ENCODE measurements at places on chromosomes 7 and 10.
A peak's percentile ranks its signal among the peaks of the same experiment; 100 is the strongest.

DNA sequence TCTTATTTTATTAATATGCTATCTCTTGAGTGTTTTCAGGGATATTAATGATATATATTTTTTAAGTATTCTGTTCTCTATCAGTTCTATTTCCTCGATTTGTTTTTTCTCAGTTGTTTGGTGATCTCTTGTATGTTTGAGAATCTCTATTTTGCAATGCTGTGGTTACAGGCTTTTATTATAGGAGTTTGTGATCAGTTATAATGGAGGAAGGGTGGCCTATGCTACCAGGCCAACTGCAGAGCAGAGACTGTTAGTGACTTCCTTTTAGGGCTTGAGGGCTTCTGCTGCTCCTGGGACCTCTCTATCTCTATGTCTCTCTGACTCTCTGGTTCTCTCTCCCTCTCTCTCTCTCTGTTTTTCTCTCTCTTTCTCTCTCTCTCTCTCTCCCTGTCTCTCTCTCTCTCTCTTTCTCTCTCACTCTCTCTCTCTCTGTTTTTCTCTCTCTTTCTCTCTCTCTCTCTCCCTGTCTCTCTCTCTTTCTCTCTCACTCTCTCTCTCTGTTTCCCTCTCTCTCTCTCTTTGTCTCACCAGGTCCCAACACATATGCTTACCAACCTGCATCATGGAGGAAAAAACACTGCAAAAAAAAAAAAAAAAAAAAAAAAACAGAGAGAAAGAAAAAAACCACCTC lies 69.4 kb upstream of the CAV2 start:
- DNase-seq, result no peak

GRCh38 chr7:80533287-80533686 lies 21.4 kb upstream of the GNAT3 start:
- no peak for DNase-seq

- no peak for DNase-seq
These were observed 38.1 kb upstream of the CPN1 start for GRCh38 chr10:100119726-100120125.

- no peak for DNase-seq
These were observed 178.0 kb downstream of the JAZF1 start for GRCh38 chr7:28002638-28003037.

- DNase-seq, result no peak
These were observed 529.5 kb upstream of the SEMA3D start for GRCh38 chr7:85716353-85716752.

DNA sequence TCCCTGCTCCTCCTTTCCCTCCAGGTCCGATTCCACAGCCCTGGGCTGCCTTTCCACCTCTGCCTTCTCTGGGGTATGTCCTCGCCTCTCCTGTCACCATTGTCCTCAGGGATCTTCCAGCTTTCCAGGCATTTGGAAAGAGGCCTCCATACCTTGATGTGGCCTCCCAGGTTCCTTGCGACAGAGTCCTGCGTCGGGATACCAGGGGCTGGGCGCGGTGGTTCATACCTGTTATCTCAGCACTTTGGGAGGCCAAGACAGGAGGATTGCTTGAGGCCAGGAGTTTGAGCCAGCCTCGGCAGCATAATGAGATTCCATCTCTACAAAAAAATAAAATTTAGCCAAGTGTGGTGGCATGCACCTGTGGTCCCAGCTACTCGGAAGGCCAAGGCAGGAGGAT lies 171.1 kb downstream of the CUX1 start:
- DNase-seq, result no peak

DNA sequence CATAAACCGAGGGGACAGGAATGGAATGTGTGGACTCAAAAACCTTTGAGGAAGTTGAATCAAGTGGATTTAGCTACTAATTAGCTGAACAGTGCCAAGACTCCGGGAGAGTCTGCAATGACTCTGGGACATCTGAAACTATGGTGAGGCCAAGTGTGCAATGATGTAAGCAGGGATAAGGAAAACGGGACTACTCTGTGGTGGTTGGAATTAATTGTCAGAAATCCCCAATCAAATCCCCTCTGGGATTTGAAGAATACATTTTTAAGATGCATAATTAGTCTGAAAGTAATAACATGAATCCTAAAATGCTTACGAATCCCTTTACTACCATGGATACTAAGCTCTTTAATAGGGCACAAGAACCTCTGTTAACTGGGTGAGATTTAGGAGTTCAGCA lies 602.8 kb downstream of the NRG3 start:
- no peak for DNase-seq

DNA sequence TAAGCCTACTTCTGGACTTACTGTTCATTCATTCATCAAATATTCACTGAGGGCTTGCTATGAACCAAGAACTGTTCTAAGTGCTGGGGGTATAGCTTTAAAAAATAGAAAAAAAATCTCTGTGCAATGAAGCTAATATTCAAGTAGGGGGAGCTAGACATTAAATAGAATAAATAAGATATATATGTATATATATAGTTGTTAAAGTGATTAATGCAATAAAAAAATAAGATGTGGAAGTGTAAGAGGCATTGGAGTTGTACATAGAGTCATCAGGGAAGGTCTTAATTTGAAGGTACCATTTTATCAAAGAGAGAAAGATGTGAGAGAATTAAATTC lies 181.2 kb upstream of the AGR3 start:
- DNase-seq, result peak; percentile 26

DNA sequence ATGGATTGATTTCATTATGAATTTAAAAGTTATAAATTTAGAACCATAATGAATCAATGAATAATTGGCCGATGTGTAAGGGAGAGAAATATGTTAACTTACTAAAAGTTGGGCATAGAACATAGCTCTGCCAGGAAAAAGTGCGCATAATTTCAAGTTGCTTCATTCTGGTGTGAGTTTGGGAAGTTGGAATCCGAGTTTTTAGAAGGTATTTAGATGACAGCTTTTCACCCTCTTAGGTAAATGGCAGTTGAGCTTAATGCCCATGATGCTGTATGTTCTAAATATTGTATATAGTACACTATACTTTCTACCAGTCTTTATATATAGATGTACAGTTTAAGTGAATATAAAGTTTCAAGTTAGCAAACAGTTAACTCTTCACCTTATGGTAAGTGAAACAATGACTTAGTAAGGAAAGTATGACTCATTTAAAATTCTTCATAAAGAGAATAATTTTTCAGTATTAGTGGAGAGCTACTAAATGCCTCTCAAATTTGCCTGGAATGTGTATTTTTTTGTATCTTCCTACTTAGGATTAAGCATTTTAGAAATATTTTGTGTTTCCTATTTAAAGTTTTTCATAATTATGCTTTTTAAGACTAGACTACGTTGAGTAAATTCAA lies 1.6 kb downstream of the C1GALT1 start:
- DNase-seq, result no peak

- DNase-seq, result no peak
These were observed 304.6 kb downstream of the PRPF18 start for GRCh38 chr10:13891128-13892000.

DNA sequence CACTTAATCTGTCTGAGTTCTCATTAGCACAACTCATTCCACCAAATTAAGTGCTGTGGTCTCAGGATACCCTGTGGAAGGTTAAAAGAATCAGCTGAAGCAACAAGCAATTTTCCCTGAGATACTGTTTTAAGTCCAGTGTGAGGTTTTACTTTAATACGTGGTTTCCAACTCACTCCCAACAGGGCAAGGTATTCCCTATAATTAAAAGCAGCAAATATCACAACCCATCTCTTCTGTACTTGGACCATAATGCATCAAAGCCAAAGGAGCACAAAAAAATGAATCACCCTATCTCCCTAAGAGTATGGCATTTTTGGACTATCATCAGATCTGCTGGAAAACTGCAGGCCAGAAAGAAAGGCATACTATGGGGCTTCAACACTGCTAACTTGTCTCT lies 4.9 kb downstream of the CADPS2 start:
- DNase-seq, result no peak

DNA sequence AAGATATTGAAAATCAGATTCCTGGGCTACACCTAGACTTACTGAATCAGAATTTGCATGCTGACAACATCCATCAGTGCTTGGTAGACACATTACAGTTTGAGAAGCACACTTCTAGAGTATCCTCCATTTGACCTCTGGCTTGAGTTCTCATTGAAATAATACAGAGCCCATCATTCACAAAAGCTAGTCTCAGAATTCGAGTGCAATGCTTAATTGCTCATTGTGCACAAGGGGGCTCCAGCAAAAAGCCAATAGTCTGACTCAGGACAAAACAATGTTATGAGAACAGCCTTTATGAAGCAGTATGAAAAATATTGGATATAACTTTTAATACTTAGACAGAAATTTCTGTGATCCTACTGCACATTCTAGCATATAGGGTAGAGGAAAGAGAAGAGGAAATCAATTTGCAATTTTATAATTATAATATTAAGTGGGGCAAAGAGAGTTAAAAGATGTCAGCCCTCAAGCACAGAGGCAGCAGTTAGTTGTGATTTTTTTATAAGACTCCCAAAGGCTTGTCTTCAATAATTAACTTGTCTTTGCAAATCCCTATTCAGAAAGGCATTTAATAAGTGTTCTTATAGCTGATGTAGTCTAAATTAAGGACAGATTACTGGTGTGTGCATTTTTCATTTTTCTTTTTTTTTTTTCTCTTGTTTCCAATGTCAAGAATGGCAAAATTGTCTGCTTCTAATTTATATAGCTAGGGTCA lies 105.8 kb upstream of the ANK3 start:
- DNase-seq, result no peak

- no peak for DNase-seq
These were observed 189.9 kb downstream of the HERPUD2 start for GRCh38 chr7:35505066-35505465.

- no peak for DNase-seq
These were observed 134.7 kb downstream of the PFKFB3 start for GRCh38 chr10:6337382-6337781.

GRCh38 chr10:112246-112645 lies 23.0 kb upstream of the ZMYND11 start:
- no peak for DNase-seq

DNA sequence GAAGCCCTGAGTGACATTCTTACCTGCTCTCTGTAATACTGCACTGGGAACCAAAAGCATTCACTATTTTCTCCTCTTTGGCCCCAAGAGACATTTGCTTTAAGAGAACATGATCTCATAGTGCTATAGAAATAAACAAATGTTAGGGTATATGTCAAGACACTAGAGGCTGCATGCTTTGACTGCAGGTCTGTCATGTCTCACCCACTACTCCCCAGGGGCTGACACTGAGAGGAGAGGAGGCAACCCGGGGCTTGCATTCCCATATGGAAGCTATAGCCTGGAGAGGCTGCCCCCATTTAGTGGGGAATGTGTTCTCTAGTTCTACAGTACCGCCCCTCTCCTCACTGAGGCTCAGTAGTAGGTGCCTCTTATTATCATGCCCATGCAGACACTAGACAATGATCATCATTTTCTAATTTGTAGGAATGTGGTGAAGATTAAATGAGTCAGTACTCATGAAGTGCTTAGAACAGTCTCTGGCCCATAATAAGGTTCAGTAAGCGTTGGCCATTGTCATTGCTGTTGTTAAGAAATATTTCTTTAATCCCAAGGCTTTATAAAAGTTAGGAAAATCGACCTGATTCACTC lies 4.9 kb upstream of the SLF2 start:
- no peak for DNase-seq

- DNase-seq, result peak; percentile 10
These were observed 1.9 kb upstream of the SGMS1 start for GRCh38 chr10:50625649-50626132.

DNA sequence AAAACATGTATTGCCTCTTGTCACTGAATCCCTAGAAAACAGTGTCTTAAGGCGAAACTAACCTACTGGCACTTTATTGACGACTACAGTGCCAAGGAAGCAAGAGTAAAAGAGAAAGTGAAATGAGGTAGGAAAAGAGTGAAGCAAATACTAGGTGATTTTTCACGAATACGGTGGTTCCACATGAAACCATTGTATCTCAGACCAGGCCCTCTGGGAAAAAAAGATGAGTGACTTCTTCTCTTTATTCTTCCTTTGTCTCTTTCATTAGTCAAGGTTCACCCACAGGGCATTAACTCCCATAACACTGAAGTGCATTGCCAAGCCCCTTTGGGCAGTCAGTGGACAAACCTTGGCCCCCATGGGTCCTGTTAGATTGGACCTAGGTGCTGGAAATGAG lies 16.2 kb upstream of the MACC1 start:
- no peak for DNase-seq

GRCh38 chr10:17209881-17210280 lies 8.4 kb upstream of the TRDMT1 start:
- DNase-seq, result no peak

GRCh38 chr7:30894866-30895605 lies 16.6 kb upstream of the AQP1 start:
- no peak for DNase-seq

DNA sequence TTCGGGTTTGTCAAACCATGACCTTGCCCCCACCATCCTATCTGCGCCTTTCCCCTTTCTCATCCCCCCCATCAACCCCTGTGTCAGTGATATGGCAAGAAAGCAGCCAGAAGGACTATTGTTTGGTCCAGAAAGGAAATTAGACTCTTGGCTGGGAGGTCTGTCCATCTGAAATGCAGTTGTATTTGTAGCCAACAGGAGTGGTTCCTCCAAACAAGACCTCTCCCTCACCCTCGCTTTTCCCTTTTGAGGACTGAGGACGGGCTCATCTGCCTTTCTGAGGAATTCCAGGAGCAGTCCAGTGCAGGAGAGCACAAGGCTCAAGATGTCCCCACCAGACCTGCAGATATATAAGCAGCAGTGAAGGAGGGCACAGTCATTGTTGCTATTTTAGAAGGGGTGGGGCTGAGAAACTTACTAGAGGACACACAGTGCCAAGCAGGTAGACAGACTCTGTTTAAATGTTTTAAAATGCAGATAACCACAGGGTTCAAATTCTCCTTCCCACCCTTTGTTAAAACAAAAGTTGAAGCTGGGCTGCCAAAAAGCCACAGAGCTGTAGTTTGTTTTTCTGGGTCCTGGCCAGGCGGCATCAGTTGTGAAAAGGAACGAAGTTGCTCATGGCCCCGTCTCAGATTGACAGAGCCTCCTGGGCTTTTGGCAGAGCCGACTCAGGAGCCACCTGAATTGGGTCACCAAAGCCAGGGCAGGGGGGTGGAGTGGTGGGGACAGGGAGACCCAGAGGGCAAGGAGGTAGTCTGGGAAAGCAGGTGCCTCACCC lies 37.3 kb downstream of the CYP17A1 start:
- DNase-seq, result no peak

DNA sequence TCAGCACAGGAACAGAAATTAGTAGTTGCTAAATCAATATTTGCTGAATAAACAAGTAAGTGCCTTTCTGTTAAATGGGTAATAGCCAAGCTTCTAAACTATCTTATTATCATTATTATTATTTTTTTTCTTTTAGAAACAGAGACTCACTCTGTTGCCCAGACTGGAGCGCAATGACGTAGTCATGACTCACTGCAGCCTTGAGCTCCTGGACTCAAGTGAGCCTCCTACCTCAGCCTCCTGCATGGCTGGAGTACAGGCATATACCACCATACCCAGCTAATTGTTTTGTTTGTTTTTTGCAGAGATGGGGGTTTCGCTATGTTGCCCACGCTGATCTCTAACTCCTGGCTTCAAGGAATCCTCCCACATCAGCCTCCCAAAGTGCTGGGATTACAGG lies 12.3 kb upstream of the ELN start:
- no peak for DNase-seq

GRCh38 chr7:121545418-121545817 lies 149.3 kb upstream of the FAM3C start:
- DNase-seq, result no peak
